ENCODE measurements at places on chromosomes 2 and 18.

DNA sequence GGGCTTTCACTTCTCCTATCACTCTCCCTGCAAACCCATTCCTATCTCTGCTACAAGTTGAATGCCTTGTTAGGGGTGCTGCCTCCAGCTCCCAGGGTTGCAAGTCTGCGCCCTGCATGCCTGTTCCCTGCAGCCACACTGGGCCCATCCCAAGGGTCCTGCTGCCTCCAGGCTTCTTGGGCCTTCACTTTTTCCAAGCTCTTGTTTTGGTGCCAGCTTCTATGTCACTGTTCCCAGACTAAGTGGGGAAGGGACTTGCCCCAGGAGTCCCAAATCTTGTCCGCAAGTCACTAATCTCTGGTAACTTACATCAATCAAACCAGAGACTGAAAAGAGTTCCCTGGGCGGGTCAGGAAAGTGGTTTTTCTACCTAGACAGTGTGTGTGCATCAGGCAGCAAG, 65.4 kb downstream of the ZCCHC2 start:
- DNase-seq = no peak

DNA sequence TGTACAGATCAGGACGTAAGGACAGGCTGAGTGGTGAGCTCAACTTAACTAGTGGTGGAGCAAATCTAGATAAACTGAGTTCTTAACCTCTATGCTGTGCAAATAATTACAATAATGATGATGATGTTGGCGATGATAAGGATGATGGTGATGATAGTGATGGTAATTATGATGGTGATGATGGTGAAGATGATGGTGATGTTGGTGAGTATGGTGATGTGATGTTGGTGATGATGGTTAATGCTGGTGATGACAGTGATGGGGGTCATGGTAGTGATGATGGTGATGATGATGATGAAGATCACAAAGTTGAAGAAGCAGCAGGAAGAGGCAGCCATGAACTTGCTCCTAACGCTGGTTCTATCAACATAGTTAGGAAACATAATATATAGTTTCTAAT, 38.0 kb upstream of the IMP4 start:
- no peak for DNase-seq

- no peak for DNase-seq
Measured at GRCh38 chr2:11631462-11631861, 38.5 kb downstream of the NTSR2 start.

DNA sequence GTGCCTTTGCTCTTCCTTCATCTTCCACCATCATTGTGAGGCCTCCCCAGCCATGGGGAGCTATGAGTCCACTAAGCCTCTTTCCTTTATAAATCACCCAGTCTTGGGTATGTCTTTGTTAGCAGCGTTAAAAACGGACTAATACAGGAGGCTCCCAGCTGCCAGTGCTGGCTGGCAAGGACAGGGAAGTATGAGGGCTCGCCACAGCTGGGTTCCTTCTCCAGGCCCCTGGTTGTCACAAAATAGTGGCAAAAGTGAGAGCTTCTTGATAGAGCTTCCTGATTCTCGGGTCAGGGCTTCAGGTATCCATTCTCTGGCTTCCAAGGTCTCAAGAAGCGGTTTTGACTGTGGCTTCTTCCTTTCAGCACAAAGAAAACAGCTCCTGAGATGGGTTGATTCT, 85.0 kb downstream of the ZNF516 start:
- no peak for DNase-seq

DNA sequence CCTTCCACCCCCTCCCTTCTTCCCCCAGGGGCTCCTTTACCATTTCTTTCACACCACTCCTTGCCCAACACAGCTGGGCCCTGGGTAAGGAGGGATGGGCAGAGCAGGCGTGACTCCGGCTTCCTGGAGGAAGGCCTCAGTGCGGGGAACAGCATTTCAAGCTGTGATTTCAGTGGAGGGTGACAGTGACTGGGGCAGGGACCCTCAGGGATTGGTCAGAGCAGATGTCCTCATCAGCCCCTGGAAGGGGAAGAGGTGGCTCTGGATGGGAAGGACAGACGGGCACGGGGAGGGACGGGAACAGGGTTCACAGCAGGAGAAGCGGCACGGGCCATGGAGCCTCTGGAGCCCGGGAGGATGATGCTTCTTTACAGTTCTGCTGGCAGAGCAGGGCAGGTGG, 130.8 kb upstream of the TWIST2 start:
- DNase-seq = no peak

DNA sequence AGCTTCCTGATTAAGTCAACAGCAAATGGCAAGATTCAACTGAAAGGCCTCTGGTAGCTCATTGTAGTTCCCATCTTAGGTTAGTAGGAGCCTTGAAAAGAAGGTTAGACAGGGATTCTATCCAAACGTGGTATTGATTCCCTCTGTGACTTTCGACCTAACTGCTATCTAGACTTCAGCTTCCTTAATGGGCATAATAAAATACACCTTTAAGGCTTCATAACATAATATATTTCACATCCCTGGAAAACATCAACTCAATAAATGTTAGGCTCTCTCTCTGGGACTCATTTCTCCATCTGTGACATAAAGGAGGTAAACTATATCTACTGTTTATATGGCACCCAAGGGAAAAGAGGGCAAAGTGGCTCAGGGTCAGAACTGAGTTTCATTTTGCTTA, 60.9 kb downstream of the STK39 start:
- no peak for DNase-seq

GRCh38 chr2:209367075-209367747, 56.6 kb upstream of the MAP2 start:
- DNase-seq = peak; percentile 14

DNA sequence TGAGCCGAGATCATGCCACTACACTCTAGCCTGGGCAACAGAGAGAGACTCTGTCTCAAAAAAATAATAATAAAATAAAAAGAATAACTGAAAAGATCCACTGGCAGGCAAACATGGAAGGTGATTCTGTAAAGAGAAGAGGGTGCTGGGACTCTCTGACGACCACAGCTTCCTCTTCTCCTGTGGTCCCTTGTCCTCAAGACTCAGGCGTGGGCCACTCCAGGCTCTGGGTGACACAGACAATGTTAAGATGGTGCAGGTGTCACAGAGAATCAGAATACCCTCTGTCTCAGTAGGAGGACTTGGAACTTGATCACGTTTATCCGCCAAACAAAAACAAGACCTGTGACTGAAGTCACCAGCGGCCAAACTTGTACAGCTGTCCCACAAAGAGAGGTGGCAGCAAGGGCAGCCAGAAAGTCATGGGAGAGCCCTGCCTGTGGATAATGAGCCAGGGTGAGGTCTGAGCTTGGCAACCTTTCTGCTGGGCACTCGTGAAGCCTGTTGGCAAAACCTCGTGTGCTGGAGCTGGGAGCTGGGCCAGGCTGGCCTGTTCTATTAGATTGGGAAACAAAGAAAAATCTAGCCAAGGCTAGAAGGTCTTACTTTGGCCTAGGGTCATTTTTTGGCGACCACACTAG, 76.4 kb upstream of the ITGA6 start:
- DNase-seq = no peak

DNA sequence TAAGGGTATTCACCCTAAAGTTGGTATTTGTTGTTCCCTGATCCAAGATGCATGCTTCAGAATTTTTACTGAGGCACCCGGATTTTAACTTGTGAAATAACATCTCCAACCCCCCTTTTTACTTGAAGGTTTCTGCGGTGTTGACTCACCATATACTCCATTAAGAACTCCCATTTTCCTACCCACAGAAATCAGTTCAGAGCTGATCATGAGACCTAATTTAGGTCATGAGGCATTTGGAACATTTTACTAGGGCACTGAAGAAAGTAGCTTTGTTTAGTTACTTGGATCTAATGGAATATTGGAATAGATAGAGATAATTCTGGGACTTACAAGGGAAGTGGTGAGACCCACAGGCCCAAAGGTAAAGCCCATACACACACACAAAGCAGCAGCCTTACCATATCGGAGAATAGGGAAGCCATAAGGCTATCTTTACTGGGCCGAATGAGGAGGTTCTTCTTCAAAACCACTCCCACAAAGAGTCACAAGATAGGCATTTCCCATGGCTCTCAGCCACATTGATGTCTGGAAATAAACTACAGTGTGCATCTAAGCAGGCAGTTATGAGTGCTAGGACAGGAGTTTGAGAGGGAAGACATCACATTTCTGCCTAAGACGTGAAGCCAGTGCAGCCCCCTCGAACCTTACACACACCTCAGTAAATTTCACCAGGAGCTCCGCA, 681.0 kb upstream of the LRRTM4 start:
- no peak for DNase-seq

DNA sequence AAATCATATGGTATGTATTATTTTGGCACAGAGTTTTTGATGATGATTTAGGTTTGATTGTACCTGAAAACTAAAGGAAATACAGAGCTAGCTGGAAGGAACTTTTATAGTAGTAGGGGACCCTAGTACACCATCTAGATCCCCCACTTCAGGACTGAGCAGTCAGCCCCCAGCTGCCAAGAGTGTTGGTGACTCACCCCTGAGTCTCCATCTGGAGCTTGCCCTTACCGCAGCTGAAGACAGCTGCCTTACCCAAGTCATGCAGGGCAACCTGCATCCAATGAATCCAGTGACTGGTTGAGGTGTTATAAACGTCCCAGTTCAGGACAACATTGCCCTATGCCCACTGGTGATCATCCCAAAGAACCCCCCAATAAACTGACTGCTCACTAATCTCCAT, 15.3 kb downstream of the PMS1 start:
- no peak for DNase-seq

GRCh38 chr2:190328573-190329147, 9.0 kb upstream of the HIBCH start:
- no peak for DNase-seq

- peak; percentile 26 for DNase-seq
Measured at GRCh38 chr2:215537611-215538010, 101.7 kb upstream of the FN1 start.

- no peak for DNase-seq
Measured at GRCh38 chr2:26465266-26465925, 12.5 kb downstream of the OTOF start.

DNA sequence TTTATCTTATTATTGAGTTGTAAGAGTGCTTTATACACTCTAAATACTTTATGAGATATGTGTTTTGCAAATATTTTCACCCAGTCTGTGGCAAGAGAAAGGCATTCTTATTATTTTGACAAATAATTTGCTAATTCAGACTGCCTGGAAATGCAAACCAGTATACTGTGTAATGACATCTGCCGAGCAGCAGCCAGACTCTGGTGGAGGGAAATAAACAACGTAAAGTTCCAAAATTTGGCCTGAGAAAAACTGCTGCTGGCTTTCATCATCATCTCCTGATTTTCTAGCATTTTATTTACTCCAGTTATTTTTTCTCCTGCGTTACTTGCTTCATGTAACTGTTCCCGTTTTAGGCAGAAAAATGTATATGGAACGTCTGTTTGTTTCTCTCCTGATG, 161.6 kb downstream of the RNF152 start:
- no peak for DNase-seq

- DNase-seq = no peak
Measured at GRCh38 chr2:38268691-38269327, 108.3 kb downstream of the ATL2 start.

DNA sequence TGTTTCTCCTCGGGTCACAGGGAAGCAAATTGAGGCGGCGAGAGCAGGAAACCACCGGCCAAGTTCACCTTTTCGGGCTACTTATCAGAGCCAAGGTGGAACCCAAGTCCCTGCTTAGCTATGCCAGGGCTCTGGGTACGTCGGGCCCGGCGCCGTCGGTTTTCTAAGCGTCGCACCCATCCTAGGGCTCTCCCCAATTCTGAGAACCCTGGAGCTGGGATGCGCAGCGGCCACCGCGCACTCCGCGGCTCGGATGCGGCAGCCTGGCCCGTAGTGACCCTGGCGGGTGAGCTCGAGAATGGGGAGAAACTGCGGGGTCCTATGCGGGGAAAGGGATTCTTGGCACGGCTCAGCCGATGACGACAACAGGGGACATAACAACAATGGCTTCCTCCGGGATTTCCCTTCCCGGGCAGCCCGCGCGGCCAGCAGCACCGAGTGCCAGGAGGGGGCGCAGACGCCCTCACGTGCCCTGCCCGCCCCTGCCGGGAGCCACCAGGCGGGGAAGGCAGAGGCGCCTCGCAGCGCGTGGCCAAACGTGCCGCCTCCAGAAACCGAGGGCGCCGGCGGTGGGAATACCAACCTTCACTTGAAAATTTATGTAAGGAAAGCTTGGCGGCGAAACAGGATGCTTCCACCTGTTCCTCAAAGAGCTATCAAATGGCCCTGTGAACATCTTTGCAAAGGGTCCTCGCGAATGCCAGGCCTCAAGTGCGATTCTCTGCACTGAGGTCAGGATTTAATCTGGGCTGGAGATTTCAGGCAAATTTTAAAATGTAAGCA, 2.1 kb upstream of the SLC30A3 start:
- no peak for DNase-seq

DNA sequence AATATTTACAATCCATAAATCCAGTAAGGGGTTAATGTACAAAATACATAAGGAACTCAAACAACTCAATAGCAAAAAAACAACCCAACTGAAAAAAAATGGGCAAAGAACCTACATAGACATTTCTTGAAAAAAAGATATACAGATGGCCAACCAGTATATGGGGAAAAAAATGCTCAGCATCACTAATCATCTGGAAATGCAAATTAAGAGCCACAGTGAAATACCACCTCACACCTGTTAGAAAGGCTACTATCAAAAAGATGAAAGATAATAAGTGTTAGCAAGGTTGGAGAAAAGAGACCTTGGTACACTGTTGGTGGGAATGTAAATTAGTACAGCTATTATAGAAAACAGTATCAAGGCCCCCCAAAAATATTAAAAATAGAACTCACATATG, 14.6 kb downstream of the AP1S3 start:
- DNase-seq = no peak

GRCh38 chr2:96715658-96716057, 24.2 kb downstream of the LMAN2L start:
- DNase-seq = no peak

- DNase-seq = peak; percentile 30
Measured at GRCh38 chr18:35076135-35076924, 35.1 kb downstream of the MAPRE2 start.

DNA sequence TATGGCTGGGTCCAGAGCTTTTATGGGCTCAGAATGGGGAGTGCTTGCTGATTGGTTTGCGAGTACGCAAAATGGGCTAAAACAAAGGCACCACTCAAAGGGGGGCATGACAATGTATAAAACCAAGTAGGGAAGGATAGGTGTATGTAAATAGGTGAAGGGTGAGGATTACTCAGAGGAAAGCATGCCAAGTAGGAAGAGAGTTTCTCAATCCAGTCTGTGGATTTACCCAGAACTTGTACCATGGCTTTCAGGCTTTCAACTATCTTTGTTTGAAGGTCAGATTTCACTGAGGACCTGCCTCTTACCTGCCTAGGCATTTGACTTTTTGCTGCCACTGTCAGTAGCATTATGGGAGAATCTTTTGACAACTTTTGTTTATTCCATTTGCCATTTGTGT, 92.3 kb downstream of the RAB3GAP1 start:
- DNase-seq = no peak
